D341Med (cell line): ENCODE measurements at places on chromosomes 6 and 20.

DNA sequence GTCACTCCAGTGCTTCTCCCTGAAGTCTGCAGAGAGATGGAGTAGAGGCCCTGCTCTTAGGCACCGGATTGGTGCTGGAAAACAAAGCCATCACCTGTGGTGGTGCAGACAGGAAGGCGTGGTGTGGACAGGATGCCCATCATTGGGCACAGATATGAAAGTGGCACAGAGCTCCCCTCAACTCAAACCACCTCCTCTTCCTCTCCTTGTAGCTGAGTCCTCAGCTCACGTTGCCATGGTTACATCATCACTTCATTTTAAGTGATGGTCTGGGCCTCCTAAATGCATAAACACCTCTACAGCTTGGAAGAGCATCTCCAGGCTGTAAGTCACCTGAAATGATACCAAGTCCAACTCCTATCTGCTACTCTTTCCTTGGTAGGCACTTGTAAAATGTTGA is 8.0 kb upstream of the RTF2 start:
- DNase-seq, result no peak

GRCh38 chr6:110140650-110141049 is 38.8 kb downstream of the WASF1 start:
- no peak for DNase-seq

DNA sequence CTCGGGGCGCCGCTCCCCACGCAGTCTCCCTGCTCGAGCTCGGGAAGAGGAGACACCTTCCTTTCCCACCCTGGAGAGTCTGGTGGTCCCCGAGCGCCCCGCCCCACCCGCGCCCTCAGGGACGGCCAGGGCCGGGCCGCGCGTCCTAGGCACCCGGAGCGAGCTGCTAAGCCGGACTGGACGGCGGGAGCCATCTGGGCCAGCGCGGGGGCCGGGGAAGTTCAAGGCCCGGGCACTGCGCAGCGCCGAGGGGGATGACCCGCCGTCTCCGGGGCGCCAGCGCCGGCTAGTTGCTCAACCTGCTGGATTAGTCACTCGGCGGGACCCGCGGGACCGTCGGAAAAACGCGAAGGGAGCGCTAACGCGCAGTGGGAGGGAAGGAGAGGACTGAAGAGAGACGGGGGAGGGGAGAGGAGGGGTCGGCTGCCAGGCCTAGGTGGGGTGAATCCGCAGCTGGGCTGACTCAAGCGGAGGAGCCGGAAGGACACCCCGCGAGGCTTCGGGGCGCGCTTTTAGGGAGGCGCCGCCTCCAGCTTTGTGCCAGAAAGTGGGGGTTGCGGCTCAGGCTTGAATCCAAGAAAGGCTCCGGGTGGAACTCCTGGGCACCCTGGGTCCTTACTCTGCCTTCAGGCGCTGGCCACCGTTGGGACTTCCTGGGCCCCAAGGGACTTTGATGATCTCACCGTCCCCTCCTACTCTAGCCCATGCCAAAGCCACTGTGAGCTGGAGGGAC is 75.7 kb upstream of the FOXP4 start:
- DNase-seq, result peak; percentile 52

- no peak for DNase-seq
Measured at GRCh38 chr20:58377766-58378401, 11.1 kb upstream of the VAPB start.

- DNase-seq, result no peak
Measured at GRCh38 chr6:21648475-21649050, 55.0 kb downstream of the SOX4 start.

DNA sequence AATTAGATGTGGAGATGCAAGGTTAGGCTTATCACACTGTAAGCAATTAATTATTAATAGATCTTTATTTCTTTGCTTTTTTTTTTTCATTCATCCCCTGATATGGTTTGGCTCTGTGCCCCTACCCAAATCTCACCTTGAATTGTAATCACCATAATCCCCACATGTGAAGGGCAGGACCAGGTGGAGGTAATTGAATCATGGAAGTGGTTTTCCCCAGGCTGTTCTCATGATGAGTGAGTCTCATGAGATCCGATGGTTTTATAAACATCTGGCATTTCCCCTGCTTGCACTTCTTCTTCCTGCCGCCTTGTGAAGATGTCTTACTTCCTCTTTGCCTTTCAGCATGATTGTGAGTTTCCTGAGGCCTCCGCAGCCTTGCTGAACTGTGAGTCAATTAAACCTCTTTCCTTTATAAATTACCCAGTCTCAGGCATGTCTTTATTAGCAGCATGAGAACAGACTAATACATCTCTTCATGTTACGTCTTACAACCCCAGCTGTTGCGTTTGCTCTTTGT is 333.8 kb downstream of the CDH26 start:
- no peak for DNase-seq

- DNase-seq, result no peak
Measured at GRCh38 chr20:41392871-41393704, 26.5 kb upstream of the EMILIN3 start.

DNA sequence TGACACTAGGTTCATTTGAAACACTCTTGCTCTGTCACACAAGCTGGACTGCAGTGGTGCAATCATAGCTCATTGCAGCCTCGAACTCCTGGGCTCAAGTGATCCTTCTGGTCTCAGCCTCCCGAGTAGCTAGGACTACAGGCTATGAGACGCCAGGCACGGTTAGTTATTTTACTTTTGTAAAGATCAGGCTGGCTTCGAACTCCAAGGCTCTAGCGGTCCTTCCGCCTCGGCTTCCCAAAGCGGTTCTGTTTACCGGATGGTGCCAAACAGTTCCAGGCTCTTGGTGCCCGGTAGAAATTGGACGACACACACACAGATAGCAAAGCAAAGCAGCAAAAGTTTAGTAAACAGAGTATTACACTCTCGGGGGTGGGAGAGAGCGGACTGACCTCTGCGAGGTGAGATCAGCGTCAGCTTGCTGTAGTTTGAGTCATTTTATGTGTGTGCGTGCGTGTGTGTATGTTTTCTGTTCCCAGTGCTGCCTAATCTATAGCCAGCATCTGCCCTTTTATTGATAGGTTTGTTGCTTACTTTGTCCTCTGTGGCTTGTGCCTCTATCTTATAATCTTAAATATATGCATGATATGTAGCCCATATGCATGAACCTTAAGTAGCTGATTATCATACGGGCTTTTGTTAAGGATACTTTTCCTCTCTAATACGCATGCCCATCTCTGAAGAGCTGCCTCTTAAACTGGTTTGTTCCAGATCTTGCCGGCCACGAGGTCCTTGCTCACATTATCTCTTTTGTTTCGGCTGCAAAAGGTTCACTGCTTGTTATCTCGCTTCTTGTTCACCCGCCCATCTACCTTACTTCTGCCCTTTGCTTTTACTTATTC is 75.2 kb downstream of the OR2B2 start:
- DNase-seq, result peak; percentile 59

- no peak for DNase-seq
Measured at GRCh38 chr6:85458782-85459181, 8.9 kb downstream of the NT5E start.
